AG10803 (cell line): ENCODE measurements at places on chromosomes 6 and 20.

GRCh38 chr6:7312616-7313504, at the start of gene SSR1:
Gene SSR1 (minus strand): TSS chr6:7313199. CDS start chr6:7313120, 79 bp downstream.
- DNase-seq, result peak; percentile 96

GRCh38 chr6:29909985-29910384, 32.3 kb upstream of the HLA-A start:
- DNase-seq, result no peak

DNA sequence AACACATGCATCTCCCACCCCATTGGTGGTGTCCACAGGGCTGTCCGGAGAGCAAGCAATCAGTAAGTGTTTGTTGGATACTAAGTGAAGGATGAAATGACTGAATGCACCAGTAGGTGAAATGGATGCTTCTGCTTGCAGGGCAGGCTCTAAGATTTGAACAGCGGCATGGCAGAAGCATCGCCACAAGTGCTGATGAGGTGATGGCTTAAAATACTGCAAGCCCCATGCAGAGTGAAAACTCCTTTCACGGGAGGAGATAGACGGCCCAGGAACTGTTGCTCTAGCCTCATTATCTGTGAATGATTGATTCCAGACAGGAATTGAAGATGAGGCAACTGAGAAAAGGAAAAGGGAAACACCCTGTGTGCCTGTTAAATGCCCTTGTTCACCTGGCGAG, 158.9 kb downstream of the LY86 start:
- DNase-seq, result no peak

GRCh38 chr6:90978046-90978445, 391.2 kb upstream of the MAP3K7 start:
- DNase-seq, result no peak
